ENCODE measurements at places on chromosomes 3 and 15. TPM values are rescaled to one million over a fixed set of nuclear protein-coding genes. Genes with fewer than 3 reads are reported as not detected.

TLR9 gene
- total RNA-seq: not detected

PAK6 gene
- total RNA-seq: 4.5 TPM

PAQR9 gene
- total RNA-seq: 0.29 TPM

DNA sequence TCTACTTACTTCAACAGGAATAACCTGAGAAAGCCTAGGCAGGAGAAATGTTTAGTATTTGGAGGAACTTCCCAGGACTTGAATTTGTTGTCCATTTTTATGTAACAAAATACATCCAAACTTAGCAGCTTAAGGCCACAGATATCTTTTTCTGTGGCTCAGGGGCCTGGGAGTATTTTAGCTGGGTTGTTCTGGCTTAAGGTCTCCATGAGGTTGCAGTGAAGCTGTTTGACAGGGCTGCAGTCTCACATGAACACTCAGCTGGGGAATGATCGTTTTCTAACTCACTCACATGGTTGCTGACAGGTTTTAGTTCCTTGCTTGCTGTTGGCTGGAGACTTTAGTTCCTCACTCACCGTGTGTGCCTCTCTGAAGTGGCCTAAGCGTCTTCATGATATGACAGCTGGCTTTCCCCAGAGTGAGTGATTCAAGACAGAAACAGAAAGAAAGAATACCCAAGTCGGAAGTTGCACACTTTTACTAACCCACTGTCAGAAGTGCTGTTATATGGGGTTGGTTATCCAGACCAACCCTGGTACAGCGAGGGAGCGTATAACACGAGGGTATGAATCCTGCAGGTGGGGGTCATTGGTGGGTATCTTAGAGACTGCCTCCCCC is 229.7 kb upstream of the TBL1XR1 start:
- no peak for DNase-seq

- no peak for DNase-seq
These were observed 2.1 kb upstream of the RYK start for GRCh38 chr3:134252766-134253165.

DNA sequence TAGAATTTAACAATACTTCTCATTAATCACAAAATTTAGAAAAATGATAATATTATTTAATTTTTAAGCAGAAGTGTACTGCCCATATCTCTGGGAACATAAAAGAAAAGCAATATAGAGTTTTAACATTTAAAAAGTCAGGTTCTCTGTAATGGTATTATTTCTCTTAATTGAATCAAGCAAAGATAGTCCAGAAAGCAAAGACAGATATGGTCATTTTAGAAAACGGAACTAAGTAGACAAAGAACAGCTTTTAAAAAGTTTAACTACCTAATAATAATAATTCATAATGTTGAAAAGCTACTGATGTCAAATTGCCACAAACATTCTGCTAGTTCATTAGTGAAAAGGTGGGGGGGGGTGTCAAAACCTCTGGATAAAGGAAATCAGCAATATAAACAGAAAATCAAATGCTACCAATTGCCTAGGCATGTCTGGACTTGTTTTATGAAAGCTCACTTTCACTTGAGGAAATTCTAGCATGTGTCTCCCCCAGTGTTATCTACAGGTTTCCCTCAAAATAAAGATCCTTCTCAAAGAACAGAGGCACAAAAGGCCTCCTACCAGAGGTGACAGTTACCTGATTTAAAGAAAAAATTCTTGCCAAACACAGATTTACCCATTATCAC is 1.7 kb downstream of the ZMAT3 start:
- no peak for DNase-seq

GRCh38 chr3:140822401-140823047 is 119.1 kb upstream of the SLC25A36 start:
- no peak for DNase-seq
